ENCODE measurements at places on chromosomes 7 and 10.
A peak's percentile ranks its signal among the peaks of the same experiment; 100 is the strongest.

DNA sequence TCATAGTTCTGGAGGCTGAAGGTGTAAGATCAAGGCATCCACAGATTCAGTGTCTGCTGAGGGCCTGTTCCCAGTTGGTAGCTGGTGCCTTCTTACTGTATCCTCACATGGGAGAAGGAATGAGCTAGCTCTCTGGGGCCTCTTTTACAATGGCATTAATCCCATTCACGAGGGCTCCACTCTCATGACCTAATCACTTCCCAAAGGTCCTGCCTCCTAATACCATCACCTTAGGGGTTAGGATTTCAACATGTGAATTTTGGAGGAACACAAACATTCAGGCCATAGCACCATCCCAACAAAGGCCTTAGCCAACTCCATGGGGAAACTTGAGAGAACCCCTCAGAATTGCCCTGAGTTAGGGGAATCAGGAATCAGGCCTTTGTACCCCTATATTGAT lies 66.1 kb upstream of the CREB5 start:
- DNase-seq: peak; percentile 16

DNA sequence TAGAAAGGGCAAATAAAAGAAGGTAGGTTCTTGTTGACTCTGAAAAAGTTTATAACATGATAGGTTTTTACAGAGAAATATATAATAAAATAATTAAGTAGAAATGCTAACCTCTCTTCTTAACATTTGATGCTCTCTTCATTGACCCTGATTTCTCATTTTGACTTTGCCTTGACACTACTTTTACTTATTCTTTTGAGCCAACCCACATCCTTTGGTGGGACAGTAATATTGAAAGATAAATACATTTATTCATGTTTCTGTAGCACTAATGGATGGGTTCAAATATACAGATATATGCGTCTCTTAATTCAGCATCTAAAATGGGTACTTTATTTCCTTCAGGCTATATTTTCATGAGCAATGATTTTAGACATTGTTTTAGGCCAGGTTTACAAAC lies 34.4 kb downstream of the DDC start:
- DNase-seq: no peak

- no peak for DNase-seq
Measured at GRCh38 chr10:98270073-98270740, 2.2 kb upstream of the LOXL4 start.

GRCh38 chr10:8338177-8338766 lies 283.8 kb downstream of the GATA3 start:
- DNase-seq: no peak

GRCh38 chr10:113890769-113891168 lies 36.3 kb downstream of the NHLRC2 start:
- no peak for DNase-seq

DNA sequence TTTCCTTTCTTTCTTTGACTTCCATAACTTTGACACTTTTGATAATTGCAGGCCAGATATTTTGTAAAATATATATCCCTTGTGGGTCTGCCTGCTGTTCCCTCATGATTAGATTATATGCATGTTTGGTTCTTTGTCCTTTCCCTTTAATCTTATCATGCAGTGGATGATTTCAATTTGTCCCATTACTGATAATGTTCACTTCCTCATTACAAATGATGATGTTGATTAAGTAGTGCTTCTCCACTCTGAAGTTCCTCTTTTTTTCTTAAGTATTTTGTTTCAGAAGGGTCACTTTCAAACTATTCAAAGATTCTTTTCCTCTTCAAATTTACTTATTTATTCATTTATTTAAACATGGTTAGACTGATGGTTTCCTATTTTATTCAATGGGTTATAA lies 898.1 kb downstream of the XPNPEP1 start:
- no peak for DNase-seq

GRCh38 chr7:47378728-47379395 lies 203.0 kb downstream of the TNS3 start:
- no peak for DNase-seq

DNA sequence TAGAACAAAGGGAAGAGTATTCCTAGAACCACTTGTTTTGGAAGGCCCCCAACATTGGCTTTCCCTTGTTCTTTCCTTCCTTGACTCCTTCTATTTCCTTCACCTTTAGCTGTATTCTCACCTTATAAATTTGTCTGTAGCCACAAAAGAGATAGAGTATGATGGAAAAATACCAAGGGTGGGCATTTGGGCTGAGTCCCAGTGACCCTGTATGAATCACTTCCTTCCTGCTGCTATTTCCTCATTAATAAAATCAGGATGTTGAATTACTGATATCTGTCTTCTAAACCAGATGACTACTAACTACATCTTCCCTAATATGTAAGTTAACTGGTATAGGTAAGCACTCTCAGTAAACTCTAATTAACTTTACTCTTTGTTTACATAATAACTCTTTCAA lies 55.1 kb downstream of the IFIT5 start:
- DNase-seq: no peak

- DNase-seq: no peak
Measured at GRCh38 chr10:42992156-42992956, 84.5 kb upstream of the RET start.

GRCh38 chr7:105690325-105690945 lies 109.1 kb upstream of the EFCAB10 start:
- peak; percentile 55 for DNase-seq

DNA sequence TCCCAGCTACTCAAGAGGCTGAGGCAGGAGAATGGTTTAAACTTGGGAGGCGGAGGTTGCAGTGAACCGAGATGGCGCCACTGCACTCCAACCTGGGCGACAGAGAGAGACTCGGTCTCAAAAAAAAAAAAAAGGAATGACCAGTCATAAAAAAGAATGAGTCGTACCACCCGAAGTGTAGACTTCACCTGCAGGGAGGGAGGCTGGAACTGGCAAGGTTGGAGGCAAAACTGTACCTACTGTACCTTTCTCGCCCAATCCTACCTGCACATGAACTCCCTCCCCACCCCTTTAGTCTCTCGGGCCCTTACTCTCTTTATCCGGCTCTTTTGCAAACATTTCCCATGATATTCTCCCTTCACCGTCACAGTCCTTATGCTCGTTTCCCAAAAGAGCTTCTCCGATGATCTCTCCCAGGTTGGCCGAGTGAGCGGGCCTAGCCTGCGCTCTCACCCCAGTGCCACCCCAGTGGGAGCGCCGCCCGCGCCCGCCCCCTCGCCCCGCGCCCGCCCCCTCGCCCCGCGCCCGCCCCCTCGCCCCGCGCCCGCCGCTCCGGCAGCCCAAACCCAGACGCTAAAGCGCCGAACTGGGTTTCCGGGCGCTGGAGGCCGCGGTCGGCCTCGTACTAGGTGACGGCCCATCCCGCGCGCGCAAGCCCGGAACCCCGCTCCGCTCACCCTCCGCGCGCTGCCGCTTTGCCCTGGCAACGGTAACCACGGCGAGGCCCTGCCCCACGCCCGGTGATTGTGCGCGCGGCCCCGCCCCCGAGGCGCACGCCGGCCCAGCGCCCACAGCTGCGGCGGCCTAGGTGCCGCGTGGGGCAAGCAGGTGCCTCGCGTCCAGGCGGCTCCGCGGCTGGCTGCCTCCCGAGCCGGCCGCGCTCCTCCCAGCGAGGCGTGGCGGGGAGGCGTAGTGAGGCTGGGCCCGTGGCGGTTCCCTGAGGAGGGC lies at the start of gene SMKR1:
Gene SMKR1, plus strand, starts transcription at position 772 of the 948 bp plus-strand sequence. CDS start 294 bp downstream, outside the sequence.
- DNase-seq: peak; percentile 76

DNA sequence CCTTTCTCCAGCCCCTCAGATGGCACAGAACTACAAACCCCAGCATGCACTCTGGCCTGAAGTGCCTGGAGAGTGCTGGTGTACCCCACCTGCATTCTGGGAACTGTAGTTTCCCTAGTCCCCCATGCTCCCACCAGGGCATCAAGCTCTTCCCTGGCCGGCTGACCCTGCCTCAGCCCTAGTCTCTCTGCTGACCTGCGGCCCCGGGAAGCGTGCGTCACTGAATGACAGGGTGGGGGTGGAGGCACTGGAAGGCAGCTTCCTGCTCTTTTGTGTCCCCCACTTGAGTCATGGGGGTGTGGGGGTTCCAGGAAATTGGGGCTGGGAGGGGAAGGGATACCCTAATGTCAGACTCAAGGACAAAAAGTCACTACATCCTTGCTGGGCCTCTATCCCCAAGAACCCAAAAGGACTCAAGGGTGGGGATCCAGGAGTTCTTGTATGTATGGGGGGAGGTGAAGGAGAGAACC lies 2.1 kb downstream of the NOS3 start:
- peak; percentile 41 for DNase-seq

- no peak for DNase-seq
Measured at GRCh38 chr10:28869606-28870201, 192.4 kb downstream of the BAMBI start.

GRCh38 chr7:127865466-127865865 lies 165.8 kb downstream of the LRRC4 start:
- peak; percentile 75 for DNase-seq

DNA sequence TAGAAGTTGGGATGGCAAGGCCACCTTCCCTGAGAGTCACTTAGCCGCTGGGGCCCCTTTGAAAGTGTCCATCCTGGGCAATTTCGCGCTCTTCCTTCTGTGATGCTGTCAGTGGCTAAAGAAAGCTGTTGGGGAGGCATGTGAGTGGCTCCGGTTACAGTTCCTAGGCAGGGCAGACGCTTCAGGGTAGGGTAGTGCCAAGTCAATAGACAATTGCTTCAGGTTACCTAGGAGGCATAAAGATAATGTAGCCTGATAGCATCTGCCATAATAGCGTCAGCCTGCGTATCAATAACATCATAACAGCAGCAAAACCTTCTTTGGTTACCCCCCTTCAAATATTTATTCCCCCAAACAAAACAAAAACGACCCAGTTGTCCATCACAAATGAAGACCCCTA lies at the start of gene FAM107B:
Gene FAM107B, minus strand, starts transcription at position 101 of the 400 bp plus-strand sequence. CDS start 234 bp downstream, outside the sequence.
- no peak for DNase-seq

DNA sequence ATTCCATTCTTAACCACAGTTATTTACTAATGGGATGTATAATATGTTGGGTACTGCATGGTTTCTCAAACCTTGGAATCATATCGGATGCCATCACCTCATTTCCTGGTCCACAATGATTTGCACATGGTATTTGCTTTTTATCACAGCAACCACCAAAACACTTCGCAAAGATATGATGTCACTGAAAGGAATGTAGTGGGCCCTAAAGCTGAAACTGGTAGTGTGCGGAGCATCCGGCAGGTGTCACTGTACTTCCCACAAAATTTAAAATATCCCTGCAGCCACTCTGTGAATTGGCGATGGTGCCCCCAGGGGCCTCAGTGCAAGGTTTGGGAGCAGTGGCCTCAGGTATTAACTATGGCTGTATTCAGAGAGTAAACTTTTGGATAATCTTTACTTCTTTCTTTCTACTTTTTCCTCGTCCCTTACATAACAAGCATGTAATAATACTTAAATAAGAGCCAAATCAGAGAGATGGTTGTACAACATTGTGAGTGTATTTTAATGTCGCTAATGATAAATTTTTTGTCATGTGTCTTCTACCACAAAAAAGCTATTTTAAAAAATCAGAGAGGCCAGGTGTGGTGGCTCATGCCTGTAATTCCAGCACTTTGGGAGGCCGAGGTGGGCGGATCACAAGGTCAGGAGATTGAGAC lies 66.2 kb downstream of the FAM241B start:
- DNase-seq: peak; percentile 83

DNA sequence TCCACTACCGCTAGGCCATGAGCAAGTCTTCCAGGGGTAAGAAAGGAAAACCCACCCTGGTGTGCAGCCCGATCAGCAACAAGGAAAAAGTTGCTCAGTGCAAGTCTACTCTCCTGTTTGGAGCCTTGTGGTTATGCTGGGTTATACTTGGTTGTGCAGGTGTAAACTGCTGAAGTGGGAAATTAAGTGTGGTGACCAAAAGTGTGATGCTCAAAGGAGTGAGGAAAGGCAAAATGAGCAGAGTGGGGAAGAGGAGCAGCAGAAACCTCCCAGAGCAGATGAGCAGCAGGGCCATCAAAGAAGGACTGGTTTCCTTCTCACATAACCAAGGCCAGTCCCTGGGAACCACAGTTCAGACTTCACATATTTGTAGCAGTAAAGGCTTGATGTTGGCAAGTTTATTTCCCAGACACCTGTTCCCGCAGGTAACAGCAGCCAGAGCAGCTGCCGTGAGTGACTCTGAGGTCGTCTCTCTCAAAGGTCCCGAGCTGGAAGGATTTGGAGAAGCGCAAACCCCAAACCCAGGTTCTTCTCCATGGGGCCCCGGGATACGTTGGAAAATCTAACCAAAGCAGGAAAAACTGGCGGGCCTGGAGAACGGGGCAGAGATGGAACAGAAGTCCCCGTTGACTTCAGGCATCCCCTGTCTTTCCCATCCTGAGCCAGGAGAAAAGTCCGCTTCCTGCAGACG lies 607 bp upstream of the SMO start:
- no peak for DNase-seq

- no peak for DNase-seq
Measured at GRCh38 chr10:79074732-79075131, 6.0 kb downstream of the ZMIZ1 start.

DNA sequence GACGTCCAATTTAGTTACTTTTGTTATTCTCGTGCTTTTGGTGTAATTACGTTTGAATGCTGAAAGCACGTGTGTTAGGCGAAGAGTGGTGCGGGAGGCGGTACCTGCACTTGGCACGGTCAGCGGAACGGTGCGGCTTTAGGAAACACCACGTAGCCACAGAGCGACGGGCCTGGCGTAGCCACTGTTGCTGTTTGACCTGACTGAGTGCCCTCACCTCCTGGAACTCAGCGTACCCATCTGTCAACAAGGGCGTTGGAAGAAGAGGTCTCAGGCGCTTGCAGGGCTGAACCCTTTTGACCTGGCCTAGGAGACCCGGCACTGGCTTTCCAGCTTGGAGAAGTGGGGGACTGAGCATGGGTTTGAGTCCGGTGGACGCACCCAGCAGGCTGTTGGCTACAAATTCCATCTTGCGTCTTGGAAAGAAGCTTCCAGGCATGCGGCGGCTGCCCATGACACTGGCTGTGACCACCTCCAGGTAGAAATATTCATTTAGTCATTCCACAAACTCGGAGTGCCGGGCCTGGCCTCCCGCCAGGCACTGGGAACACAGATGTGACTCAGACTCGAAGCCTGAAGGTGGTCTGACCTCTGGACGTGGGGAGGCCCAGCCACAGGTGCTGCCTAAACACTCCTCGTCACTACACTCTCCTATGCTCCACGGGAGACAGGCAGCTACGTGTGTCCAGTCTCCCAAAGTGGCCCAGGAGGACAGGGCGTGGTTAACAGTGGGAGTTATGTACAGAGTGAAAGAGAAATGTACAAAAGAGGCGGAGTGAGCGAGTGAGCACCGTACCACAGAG lies 22.2 kb downstream of the FAM20C start:
- peak; percentile 41 for DNase-seq

GRCh38 chr10:50604049-50604640 lies 19.6 kb downstream of the SGMS1 start:
- DNase-seq: no peak

DNA sequence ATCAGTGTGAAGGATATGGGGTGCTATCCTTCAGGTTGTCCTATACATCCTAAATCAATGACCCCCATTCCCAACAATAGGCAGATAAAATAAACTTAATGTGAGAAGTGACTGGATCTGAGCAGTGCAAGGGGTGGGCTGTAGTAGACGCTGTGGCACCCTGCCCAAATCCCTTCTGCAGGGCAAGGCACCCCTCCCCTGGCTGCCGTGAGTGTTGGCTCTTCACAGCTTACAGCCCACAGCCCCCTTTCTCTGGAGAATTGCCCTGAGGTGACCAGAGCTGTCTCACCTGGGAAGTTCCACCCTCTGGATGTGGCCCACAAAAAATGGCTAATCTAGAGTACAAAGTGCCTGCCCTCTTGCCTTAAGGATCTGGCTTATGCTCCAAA lies 25.8 kb upstream of the PPIF start:
- no peak for DNase-seq

GRCh38 chr10:2611603-2612002 lies 455.7 kb upstream of the PFKP start:
- DNase-seq: no peak
